Amygdala (tissue), 56 donors: ENCODE measurements at places on chromosomes 13 and 19.

- DNase-seq, result no peak
Observed at GRCh38 chr13:27791146-27791900, 960 bp upstream of the GSX1 start.

DNA sequence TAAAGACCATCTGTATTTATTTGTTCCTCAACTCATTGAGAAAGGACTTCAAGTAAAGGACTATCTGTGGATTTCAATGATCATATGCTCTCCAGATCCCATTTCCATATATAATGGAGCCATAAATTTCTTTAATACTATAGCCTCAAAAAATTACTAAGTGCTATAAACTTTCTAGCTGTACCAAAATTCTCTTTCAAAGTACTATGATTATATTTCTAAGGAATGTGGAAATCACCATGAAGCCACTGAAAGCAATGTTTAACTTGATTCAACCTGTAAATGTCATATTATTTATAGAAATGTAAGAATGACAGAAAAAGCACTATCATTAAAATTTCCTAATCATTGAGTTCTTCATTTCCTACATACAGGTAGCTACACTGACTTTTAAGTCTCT lies 20.7 kb downstream of the TBC1D4 start:
- DNase-seq, result no peak

DNA sequence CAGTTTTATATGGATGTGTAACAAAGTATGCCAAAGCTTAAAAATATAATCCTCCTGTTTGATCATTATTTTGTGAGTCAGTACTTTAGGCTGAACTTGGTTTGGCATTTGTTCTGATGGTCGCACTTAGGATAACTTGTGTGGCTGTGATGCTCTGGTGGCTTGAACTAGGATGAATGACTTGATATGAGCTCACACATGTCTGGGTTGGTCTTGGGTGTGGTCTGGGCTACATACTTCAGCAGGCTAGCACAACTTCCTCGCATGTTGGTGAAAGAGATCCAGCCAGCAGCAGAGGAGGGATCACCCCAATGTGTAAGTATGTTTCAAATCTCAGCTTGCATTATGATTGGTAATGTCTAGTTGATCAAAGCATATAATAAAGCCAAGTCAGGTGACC lies 969.1 kb upstream of the PCDH9 start:
- no peak for DNase-seq

GRCh38 chr13:92951273-92951890 lies 275.2 kb upstream of the GPC6 start:
- no peak for DNase-seq

GRCh38 chr19:50889638-50890037 lies 16.4 kb downstream of the KLK2 start:
- no peak for DNase-seq

DNA sequence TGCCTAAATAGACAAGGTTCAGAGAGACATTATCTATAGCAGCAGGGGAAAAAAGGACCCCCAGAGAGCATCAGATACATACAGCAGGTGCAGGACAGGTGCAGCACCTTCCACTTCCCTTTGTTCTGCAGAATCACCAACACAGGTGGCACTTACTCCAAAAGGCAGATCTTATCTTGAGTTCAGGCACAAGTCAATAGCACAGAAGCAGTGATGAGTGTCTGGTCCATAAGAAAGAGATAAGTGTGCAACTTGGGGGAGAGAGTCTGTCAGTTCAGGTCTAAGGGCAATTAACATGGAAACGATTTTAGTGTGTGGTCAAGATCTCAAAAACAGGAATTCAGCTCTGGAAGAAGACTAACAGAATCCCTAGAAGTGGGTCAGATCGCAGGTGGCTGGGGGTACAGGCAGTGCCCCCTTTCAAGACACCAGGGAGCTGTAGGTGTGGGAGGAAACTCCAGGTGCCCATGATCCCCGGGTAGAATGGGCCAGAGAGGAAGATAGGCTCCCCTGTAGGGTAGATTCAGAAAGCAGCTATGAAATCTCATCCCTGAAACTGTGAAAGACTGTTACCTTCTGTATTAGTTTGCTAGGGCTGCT lies 40.6 kb downstream of the TNFSF11 start:
- no peak for DNase-seq

GRCh38 chr13:38821770-38822551 lies 135.1 kb downstream of the FREM2 start:
- DNase-seq, result peak; percentile 79

DNA sequence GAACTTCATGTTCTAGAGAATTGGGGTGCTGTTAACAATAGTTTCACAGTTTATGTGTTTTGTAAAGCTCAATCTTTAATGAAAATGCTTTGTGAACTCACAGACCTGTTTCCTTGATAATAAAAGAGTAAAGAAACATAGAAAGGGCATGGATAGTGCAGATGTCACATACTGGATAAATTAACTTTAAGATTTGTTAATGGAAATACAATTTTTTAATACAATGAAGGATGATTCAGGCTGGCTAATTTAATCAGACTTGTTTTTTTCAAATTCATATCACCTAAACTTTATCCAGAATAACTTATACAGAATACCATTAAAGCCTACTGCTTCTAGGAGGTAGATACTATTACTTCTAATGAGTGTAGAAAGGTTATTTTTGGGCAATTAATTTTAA lies 1033.5 kb upstream of the SLC10A2 start:
- DNase-seq, result no peak

DNA sequence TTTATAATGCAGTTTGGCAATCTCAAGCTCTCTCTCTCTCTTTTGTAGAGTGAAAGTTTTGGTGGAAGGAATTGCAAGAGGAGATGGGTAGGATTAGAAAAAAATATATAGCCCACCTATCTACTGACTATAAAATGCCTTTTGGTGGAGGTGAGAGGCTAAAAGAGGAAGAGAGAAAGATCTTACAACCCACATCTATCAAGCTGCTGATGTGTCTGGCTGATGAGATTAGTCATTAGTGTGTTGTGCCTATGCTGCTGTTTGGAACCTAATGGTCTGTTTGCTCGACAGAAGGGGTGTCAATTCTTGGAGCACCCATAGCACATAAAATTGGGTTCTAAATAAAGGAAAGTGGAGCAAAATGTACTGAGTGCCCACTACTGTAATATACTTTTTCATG lies 411.0 kb downstream of the HS6ST3 start:
- DNase-seq, result no peak

- no peak for DNase-seq
Observed at GRCh38 chr13:109541081-109541480, 245.3 kb downstream of the IRS2 start.

DNA sequence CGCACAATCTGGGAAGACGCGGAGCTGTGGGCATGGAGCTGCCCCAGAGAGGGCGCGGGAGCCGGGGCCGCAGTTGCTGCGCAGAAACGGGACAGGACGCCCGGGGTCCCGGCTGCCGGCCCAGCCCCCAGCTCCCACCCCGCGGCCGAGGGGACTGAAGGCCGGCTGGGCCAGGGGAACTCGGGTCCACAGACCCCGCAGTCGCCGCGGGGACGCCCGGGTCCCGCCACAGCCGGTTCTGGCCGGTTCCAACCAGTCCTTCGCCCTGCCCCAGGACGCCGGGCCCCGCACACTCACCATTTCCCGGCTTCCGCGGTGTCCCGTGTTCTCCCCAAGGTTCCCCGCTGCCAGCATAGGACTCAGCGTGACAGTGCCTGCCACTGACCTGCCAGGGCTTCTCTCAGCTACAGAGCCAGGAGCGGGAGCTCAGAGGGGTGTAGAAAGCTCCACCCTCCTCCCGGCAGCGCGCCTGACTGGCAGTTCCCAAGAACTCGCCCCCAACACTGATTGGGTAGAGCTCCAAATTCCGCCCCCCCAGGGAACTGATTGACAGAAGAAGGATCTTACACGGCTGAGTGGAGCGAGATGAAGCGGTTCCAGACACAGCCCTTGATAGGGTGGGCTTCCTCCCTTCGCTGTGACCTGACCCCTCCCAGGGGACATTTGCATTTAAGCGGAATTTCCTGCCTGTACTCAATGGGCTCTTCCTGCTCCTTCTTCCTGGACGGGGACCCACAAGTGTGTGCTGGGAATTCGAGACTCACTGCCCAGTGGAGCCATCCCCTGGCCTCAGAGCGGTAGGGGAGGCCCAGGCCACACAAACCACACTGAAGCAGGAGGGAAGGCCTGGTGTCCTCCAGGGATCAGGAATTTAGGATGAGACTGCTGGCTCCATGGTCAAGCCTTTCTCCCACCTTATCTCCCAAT lies at the start of gene ZNF442:
Gene ZNF442 (minus strand): TSS at position 448 of the 927 bp plus-strand sequence. CDS start 2,052 bp downstream, outside the sequence.
- DNase-seq, result peak; percentile 87

DNA sequence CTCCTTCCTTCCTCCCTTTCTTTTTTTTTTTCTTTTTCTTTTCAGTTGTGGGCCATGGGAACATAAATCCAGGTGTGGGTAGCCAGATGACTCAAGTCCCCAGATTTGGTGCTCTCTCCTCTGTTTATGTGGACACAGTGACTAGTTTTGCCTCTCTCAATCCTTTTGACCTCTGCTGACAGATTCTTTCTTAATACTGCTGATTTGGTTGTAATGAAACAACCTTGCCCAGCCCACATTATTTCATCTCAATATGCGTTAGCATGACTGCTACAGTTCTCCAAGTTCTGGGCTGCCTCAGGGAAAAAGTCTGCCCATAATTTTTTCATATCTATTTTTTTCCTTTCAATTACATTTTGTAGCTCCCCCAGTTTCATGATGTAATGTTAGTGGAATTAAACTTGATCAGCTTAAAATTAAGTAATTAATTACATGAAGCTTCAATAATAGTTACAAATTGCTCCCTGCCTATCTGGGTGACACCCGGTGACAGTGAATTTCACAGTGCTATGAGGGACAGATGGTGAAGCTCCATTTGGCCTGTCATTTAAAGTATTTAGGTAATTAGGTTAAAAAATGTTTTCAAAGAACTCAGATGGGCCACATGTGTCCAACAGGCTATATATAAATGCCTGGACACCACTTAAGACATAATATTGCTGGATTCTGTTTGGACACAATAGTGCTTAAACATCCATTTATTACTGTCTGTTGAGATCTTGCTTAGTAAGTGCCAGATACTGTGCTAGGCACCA lies 118.8 kb upstream of the FRY start:
- no peak for DNase-seq

DNA sequence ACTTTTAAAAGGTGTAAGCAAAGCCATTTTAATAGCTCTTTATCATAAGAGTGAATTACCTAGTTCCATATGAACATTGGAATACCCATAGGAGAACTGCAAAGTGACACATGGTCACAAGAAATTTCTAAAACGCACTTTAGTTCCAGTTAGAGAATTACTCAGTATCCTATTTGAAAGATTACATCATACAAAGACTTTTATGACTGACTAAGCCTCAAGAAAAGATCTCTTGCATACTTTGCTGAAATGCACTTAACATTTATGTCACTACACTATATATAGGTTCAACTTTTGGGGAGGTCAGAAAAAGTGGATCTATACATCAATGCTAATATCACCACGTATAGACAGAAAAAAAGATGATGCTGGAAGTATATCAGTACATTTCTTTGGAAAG lies 7.1 kb downstream of the PCDH9 start:
- DNase-seq, result no peak

- DNase-seq, result no peak
Observed at GRCh38 chr19:57560049-57560491, 407 bp upstream of the ZNF550 start.

DNA sequence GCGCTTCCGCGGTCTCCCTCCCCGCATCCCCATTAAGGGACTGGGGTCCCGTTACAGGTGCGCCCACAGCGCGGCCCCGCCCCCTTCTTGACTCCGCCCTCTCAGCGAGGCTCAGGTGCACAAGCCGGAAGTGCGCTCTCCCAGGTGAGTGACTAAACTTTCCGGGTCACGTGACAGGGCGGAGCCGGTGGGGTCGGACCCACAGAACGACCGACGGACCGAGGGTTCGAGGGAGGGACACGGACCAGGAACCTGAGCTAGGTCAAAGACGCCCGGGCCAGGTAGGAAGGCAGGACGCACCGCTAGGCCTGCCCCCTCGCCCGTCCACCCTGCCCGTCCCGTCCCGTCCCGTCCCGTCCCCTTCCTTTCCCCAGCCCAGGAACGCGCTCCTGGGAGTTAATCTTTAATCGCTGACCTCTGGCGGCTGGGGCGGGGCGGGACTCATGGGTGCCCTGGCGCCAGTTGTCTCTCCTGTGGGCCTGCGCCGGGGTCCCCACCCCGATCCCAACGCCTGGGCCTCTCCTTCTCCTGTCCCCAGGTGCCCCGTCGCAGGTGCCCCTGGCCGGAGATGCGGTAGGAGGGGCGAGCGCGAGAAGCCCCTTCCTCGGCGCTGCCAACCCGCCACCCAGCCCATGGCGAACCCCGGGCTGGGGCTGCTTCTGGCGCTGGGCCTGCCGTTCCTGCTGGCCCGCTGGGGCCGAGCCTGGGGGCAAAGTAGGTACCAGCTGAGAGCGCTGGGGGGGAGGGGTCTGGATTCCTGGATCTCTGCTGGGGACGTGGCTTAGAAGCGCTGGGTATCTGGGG lies at the start of gene CRB3:
Gene CRB3 (plus strand): TSS at position 202 of the 804 bp plus-strand sequence. CDS start 431 bp downstream, at position 633.
- DNase-seq, result no peak

DNA sequence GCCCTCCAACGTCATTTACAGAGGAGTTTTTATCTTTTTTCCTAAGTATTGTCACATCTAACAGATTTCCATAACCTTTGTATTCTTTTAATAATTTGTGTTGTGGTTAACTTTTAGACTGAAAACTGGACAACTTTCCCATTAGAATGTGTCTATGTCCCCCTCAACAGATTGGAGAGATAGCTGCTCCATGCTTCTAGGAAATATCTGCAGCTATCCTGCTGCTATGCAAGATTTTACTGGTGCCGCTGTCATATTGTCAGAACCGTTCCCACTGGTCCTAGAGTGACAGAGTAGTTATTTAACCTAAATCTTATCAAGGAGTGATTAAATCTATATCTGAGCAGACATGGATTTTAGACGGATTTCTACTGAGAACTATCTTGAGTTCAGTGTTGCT lies 130.0 kb downstream of the MAB21L1 start:
- DNase-seq, result no peak
